ENCODE measurements at places on chromosomes 12 and 14.

- DNase-seq, result no peak
Observed at GRCh38 chr12:2051700-2052621, 826 bp upstream of the CACNA1C start.

- DNase-seq, result no peak
Observed at GRCh38 chr12:64694130-64695040, 64.8 kb downstream of the GNS start.

GRCh38 chr14:97850466-97850865 lies 1053.3 kb downstream of the VRK1 start:
- no peak for DNase-seq

- DNase-seq, result no peak
Observed at GRCh38 chr14:72217135-72217534, 284.9 kb downstream of the RGS6 start.

GRCh38 chr14:95877633-95878032 lies 1.0 kb downstream of the TUNAR start:
- DNase-seq, result no peak

DNA sequence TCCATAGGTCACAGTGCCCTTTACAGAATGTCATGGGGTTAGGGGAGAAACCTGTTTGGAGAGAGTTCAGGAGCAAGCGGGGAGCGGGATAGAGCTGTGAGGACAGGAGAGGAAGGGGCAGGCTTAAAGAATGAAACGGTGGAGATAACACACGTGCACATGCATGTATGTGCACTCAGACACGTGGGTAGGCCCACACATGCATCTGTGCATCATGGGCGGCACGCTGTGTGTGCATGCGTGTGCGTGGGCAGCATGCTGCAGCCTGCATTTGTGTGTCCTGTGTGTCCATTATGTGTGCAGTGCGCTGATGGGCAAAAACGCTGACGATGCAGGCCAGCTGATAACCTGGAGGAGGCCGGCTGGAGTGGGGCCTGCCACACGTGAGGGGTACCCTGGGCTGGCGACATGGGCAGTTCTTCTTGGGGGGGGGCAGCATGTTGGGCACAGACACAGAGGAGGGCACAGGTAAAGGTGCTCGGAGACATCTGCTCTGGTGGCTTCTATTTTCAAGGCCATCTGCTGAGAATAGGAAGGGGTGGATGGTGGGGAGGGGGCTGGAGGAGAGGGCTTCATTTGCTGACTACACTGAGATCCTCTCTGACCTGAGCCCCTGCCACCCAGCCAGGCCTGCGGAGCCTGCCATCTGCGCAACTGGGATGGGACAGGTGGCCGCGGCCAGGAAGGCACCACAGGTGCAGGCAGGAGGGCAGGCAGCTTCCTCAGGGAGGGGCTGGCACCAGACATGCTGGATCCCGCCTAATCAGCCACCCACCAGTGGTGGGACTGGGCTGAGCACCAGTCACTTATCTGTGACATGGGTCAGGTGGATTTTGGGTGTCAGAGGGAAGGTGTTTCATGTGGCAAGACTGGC lies 4.6 kb upstream of the ANKRD9 start:
- DNase-seq, result no peak

DNA sequence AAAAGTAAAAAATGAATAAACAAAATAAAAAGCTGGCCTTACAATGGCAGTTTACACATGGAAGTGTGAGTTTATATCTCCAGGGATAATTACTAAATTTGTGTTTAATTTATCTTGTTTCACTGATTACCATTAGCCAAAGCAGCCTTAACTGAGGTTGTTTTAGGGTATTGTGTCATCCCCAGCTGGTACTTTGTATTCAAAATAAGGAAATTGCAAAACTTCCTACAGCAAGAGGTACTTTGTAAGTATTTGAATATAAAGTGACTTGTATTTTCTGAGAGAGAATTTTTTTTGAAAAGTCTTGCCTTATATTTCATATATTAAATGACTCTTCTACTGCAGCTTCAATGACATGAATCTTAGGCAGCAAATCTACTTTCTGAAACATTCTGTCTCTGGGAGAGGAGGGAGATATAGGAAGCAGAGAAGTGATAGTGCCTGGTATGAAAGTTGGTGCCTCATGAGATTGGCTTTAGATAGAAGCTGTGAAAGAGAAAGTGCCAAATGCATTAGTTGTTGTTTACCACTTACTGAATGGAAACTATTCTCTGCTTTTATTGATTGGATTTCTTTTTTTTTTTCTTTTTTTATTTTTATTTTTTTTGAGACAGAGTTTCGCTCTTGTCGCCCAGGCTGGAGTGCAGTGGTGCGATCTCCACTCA lies 6.7 kb downstream of the FNTB start:
- no peak for DNase-seq

DNA sequence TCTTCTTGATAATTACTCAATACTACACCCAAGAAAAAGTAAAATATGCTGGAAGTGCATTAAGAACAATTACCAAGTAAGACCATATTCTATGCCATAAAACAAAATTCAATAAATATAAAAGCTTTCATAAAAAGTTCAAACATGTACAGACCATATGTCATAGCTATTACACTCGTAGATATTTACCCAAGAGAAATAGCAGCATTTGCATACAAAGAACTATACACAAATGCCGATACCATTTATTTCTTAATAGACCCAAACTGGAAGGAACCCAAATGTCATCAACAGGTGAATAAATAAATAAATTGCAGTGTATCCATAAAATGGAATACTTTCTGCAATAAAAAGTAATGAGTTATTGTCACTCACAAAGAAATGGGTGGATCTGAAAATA lies 78.3 kb upstream of the SLC16A7 start:
- DNase-seq, result no peak

GRCh38 chr14:64118892-64119291 lies 175.3 kb downstream of the ESR2 start:
- no peak for DNase-seq

DNA sequence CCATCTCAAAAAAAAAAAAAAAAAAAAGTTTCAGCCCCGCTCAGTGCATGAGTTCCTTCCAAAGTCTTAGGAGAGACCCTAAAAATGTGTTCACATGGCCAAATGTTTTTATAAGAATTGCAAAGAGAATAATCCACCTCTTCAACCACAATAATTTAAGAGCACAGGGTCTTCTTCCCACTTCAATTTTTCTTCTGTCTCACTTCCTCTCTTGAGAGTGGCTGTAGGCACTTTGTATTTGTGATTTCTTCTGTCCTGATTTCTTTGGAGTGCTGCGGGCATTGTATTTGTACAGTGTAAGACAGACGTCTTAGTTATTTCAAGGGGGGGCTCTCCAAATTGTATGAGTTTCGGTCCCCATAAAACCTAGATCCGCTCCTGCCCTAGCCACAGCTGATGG lies 58.3 kb downstream of the C12orf56 start:
- DNase-seq, result no peak

- no peak for DNase-seq
Observed at GRCh38 chr14:104388541-104389325, 190.8 kb upstream of the C14orf180 start.

GRCh38 chr12:124395284-124395752 lies 100.4 kb downstream of the RFLNA start:
- DNase-seq, result no peak

DNA sequence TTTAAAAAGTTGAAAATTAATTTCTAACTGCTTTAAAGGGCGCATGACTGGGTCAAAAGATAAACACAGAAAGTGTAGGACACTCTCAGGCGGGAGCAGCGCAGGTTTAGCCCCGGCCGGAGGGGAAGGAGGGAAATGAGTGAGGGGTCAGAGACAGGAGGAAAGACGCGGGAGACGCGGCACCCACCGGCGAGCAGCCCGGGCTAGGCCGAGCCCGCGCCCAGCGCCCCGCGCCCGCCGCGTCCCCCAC lies 591 bp downstream of the GXYLT1 start:
- no peak for DNase-seq

- DNase-seq, result no peak
Observed at GRCh38 chr14:94110552-94111181, at the start of gene IFI27. Gene IFI27, plus strand, starts transcription at chr14:94110736.

DNA sequence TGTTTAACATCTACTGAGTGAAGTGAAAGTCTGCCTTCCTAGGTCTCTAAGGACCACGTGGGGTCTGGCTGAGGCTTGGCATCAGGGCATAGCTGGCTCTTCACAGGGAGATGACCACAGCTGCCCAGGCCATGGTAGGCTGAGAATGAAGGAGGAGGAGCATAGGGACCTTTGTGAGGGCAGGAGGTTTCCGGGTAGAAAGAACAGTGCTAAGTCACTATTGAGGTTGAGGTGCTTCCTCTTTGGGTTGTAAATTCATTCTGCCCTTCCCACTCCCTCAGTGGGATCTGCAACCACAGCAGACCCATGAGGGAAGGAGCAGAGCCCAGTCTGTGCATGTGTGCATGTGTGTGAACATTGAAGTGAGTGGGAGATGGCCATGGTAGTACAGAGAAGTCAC lies 909.6 kb downstream of the VRK1 start:
- no peak for DNase-seq

DNA sequence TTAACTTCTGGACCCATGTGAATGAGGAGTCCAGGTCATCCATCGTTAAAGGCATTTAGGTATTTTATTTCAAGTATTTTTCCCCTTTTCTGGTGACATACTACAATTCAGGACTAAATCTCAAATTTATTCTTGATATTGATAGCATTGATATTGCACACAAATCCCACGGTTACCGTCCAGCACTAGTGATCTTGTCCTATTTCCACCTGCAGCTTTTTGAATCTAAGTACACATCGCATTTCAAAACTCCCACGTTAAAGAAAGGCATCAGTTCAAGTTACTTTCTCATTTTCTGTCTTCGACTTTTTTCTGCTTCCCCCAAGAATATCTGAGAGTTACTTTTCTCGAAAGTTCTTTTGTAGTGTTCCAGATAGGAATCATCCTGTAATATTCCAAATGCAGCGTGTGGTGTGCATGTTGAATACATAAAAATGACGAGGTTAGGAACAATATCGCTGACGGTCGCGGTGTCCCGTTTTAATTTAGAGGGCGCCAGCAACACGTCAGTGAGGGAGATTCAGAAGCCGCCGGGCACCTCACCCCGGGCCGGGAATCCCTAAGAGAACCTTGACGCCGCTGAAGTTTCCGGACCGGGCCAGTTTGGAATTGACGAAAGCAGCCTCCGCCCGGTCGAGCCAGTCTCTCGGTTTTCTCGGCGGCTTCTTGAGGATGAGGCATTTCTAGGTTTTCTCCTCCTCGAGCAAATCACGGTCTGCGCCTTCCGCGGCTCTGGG lies 569 bp upstream of the RGS6 start:
- no peak for DNase-seq

DNA sequence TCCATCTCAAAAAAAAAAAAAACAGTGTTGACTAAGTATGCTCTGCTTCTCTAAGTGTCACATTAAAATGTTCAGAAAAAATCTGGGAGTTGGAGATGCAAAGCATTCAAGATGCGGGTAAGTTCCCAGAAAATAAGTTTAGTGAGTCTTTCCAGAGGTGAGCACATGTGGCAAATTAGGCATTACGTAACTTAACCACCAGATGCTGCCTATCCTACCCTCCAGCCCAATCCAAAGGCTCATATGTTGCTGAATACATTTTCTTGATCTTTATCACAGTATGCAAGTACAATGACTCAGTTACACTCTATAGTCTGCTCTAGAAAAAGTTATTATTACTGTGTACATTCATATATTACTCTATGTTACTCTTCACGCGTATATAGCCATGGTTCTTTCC lies 3.6 kb downstream of the SLC2A14 start:
- peak; percentile 94 for DNase-seq

Measured in fibroblast of skin of left quadriceps (primary cell).